ENCODE measurements at places on chromosomes 5 and 9. TPM values are rescaled to one million over a fixed set of nuclear protein-coding genes. Genes with fewer than 3 reads are reported as not detected.

GRCh38 chr5:120252839-120253238, 211.3 kb upstream of the PRR16 start:
- H3K27ac ChIP-seq: no peak overlapping the region
- no peak overlapping the region for H3K4me3 ChIP-seq
- DNase-seq: no peak
- H3K27me3 ChIP-seq: no peaks in the 10 kb centered on the region
- no peaks in the 10 kb centered on the region for H3K36me3 ChIP-seq

DNA sequence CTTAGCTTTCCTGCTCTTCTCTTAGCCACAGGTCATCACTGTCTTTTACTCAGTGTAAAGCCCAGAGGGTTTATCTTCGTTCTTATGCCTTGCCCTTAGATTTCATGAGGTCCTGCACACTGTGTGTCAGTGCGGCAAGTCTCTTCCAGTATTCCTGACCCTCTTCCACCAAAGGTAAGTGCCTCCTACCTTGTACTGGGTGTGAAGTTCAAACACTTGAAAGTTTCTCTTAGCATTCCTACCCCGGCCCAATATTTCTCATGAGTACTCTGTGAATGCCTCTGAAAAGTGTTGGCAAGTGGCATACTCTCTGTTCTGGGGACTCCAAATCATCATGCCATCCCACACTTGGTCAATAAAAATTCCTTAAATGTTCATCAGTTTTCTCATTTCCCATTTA, 37.4 kb downstream of the FBXO4 start:
- H3K27me3 ChIP-seq: no peaks in the 10 kb centered on the region
- no peaks in the 10 kb centered on the region for H3K4me1 ChIP-seq
- H3K4me3 ChIP-seq: no peak overlapping the region
- DNase-seq: no peak
- no peaks in the 10 kb centered on the region for H3K36me3 ChIP-seq

Gene IFNA13
- not detected for total RNA-seq

- H3K4me3 ChIP-seq: no peak overlapping the region
- H3K36me3 ChIP-seq: no peaks in the 10 kb centered on the region
- no peaks in the 10 kb centered on the region for H3K27me3 ChIP-seq
- DNase-seq: no peak
- peaks cover 31% of the 10 kb centered on the region for H3K4me1 ChIP-seq
Observed at GRCh38 chr5:111255169-111255568, 31.0 kb downstream of the CAMK4 start.

Gene RNF208
- total RNA-seq: 0.09 TPM

- H3K36me3 ChIP-seq: peaks cover 24% of the 10 kb centered on the region
- no peak for DNase-seq
- H3K4me3 ChIP-seq: no peak overlapping the region
- no peak overlapping the region for H3K27ac ChIP-seq
Observed at GRCh38 chr9:137742698-137743097, 123.9 kb downstream of the EHMT1 start.

Gene CARTPT
- total RNA-seq: 0.24 TPM

GRCh38 chr9:104836235-104836634, 72.3 kb downstream of the NIPSNAP3B start:
- H3K27ac ChIP-seq: no peak overlapping the region
- peak; percentile 49 for DNase-seq
- no peaks in the 10 kb centered on the region for H3K27me3 ChIP-seq
- peaks cover 11% of the 10 kb centered on the region for H3K4me1 ChIP-seq

Gene DRD1
- total RNA-seq: 0.80 TPM

Gene PPP3R2
- total RNA-seq: not detected

DNA sequence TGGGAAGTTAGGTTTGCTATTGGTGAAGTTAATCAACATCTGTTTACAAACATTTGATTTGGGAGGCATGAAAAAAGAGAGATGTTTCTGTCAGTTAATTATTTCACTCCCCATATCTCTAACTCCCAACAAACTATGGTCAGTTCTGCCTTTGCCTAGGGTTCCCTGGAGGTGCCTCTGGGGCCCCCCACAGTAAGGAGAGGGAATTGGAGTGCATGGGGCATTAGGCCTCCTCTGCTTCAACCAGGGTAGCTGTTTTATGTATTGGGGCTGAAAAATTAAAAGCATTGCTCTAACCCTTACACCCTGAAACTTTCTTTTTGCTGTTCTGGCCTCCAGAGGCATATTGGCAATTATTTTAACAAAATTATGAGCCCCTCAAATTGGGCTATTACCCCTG, 32.3 kb downstream of the RUSC2 start:
- no peak overlapping the region for H3K4me3 ChIP-seq
- no peak overlapping the region for H3K27ac ChIP-seq
- H3K27me3 ChIP-seq: no peaks in the 10 kb centered on the region
- no peaks in the 10 kb centered on the region for H3K4me1 ChIP-seq

GRCh38 chr5:159539678-159540077, 209.4 kb upstream of the IL12B start:
- H3K27me3 ChIP-seq: no peaks in the 10 kb centered on the region
- no peak for DNase-seq
- H3K4me1 ChIP-seq: no peaks in the 10 kb centered on the region

DNA sequence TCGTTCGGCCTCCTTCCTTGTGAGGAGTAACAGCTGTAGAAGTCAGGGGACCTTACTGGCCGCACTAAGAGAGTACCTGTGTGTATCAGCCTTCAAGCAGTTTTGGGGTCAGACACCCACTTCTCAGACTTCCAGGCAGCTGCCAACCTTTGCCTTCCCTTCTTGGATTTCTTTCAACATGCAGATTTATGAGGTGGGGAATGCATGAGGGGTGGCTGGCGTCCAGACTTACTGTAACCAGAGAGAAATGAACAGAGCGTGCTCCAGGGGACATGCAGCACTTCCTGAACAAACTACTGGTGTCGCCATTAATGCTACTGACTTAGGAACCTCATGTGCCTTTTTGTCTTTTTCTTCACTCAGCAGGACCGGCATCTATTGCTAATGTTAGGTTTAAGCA, 46.7 kb downstream of the INSYN2B start:
- peaks cover 16% of the 10 kb centered on the region for H3K36me3 ChIP-seq
- no peak for DNase-seq
- no peaks in the 10 kb centered on the region for H3K4me1 ChIP-seq

Gene IL5
- not detected for total RNA-seq

DNA sequence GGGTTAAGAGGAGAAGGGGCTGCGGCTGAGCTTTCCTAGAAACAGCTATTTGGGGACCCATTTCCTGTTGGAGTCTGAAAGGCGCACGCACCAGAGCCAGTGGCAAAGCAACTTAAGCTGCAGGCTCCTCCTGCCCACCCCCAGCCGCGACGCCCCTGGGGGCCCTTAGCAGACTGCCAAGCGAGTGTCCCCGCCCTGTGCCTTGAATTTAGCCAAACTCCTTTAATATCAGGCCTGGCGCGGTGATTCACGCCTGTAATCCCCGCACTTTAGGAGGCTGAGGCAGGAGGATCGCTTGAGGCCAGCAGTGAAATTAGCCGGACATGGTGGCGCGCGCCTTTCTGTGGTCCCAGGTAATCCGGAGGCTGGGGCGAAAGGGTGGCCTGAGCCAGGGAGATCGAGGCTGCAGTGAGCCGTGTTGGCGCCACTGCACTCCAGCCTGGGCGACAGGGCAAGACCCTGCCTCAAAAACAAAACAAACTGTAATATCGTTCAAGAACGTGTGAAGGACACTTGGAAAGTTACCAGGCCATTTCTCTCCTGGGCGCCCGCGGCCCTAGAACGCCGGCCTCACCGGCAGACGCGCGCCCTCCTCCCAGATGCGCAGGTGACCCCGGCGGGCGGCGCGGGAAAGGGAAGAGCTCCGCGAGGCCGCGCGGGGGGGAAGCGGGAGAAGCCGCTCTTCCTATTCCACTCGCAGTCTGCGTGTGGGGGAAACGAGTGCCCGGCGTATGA, 1.0 kb upstream of the F2R start:
- DNase-seq: no peak
- peaks cover 14% of the 10 kb centered on the region for H3K27me3 ChIP-seq
- H3K4me3 ChIP-seq: peak overlapping the region; percentile 70
- peaks cover 15% of the 10 kb centered on the region for H3K4me1 ChIP-seq

Gene PCA3
- total RNA-seq: 0.09 TPM

DNA sequence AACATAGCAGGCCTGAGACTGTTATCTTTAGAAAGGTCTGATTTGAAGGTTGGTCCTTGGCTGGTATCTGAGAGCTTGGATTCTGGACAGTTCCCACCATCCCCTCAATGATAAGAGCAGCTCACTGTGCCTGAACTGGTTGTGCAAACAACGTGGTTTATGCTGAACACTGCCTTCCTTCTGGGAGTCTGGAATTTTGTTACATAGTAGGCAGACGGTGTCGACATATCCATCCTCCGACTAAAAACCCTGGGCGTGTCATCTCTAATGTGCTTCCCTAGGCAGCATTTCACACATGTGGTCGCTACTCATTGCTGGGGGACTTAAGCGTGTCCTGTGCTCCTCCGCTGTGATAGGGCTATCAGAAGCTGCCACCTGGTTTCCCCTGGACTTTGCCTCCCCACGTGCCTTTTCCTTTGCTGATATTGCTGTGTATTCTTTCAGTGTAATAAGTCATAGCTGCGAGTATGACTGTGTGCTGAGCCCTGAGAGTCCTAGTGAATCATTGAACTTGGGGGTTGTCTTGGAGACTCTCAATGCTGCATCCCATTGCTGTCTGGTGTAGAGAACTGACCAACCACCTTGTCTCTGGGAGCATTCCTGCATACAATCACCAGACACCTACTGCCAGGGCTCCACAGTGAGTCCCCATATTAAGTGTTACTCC, 119.1 kb upstream of the TBC1D2 start:
- H3K27me3 ChIP-seq: no peaks in the 10 kb centered on the region
- H3K4me1 ChIP-seq: no peaks in the 10 kb centered on the region
- DNase-seq: no peak
- no peaks in the 10 kb centered on the region for H3K36me3 ChIP-seq
- no peak overlapping the region for H3K27ac ChIP-seq

- no peaks in the 10 kb centered on the region for H3K4me1 ChIP-seq
- H3K27me3 ChIP-seq: no peaks in the 10 kb centered on the region
- H3K27ac ChIP-seq: no peak overlapping the region
- DNase-seq: no peak
- peaks cover 20% of the 10 kb centered on the region for H3K36me3 ChIP-seq
Observed at GRCh38 chr9:92661743-92662142, 8.2 kb downstream of the IPPK start.

DNA sequence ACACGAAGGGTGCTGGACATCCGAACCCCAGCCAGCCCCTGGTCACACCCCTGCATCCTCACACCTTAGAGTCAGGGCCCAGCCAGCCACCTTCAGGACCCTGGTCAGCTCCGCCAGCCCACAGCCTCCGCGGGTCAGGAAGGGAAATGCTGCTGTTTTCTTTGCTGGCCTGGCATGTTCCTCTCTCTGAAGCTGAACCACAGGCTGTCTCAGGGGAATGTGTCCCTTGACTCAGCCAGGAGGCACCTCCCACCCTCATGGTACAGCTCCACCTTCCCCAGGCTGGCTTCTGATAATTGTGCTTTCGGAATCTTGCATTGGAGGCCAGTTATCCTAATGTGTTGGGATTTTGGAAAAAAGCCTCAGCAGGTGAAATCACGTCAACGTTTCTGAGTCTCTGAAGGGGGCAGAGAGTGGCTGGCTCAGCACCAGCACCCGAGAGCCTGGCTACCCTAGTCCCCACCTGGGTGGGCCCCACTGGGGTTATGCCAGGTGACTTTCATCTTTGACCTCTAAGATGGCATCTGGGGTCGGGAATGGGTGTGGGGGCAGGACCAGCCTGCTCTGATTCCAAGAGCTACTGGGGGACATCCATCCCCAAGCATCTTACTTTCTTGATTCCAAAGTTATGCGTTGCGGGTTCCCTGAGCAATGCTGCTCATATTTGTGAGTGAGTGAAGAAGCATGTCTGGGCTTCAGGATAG, 9.8 kb upstream of the OLFM1 start:
- H3K4me3 ChIP-seq: no peak overlapping the region
- H3K4me1 ChIP-seq: no peaks in the 10 kb centered on the region
- no peak for DNase-seq
- H3K27me3 ChIP-seq: peaks cover 18% of the 10 kb centered on the region
- H3K36me3 ChIP-seq: no peaks in the 10 kb centered on the region

Gene ARPC5L
- total RNA-seq: 22.3 TPM

Gene CCL27
- 4.4 TPM for total RNA-seq

DNA sequence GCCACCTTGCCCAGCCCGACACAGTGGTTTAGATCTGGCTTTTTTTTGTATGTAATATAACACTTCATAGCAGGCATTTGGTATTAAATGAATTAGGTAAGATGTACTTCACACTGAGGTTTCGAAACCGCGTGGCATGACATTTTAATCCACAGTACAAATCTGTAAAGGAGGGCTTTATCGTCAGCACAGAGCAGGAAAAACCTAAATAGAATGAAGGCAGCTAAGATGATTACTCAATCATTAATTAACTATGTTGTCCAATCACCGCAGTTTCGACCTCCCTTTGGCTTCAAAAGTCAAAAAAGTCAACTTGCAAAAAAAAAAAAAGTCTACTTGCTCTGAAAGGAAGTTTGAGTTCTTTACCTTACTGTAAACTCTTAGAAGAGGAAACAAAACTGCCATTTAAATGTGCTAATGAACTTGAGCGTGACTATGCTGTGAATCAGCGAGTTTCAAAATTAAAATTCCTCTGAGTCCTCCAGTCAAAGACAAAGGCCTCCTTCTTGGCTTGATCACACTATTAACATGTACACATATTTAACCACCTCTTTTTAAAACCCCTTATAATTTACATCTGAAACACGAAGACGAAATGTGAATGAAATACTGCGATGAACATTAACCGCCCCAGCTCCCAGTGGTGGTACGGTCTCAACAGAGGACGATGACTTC, 698 bp upstream of the SEC24A start:
- no peak for DNase-seq
- no peaks in the 10 kb centered on the region for H3K4me1 ChIP-seq
- H3K27ac ChIP-seq: peak overlapping the region; percentile 97

- DNase-seq: no peak
- no peak overlapping the region for H3K4me3 ChIP-seq
- H3K27me3 ChIP-seq: no peaks in the 10 kb centered on the region
- no peaks in the 10 kb centered on the region for H3K4me1 ChIP-seq
Observed at GRCh38 chr5:60436518-60436917, 263.4 kb downstream of the DEPDC1B start.

- no peak overlapping the region for H3K4me3 ChIP-seq
- no peak for DNase-seq
- no peaks in the 10 kb centered on the region for H3K36me3 ChIP-seq
- H3K4me1 ChIP-seq: no peaks in the 10 kb centered on the region
- H3K27ac ChIP-seq: no peak overlapping the region
Observed at GRCh38 chr5:106862450-106863193, 808.1 kb downstream of the EFNA5 start.

Gene ARHGEF39
- 3.9 TPM for total RNA-seq

DNA sequence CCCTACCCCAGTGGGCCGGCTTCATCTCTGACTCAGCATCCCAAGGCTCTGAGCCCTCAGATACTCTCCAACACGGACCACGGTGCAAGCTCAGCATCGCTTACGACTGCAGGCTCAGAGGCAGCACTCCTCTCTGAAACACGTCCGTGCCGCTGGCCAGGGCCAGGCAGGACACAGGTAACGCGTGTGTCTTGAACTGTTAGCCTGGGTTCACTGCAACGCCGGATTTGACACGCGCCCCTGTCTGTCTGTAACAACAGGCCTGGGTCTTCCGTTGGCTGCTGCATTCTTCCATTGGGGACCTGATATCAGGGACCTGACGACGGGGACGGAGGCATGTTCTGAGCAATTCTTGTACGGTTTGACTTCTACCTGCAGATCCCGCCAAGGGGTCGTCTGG, 6.4 kb downstream of the SLC6A3 start:
- no peak for DNase-seq
- H3K36me3 ChIP-seq: no peaks in the 10 kb centered on the region
- H3K27ac ChIP-seq: no peak overlapping the region
- H3K4me3 ChIP-seq: no peak overlapping the region
- H3K27me3 ChIP-seq: peaks cover 40% of the 10 kb centered on the region

GRCh38 chr9:95201206-95201605, 116.3 kb downstream of the FANCC start:
- no peak overlapping the region for H3K4me3 ChIP-seq
- no peaks in the 10 kb centered on the region for H3K36me3 ChIP-seq
- H3K27ac ChIP-seq: no peak overlapping the region
- no peaks in the 10 kb centered on the region for H3K4me1 ChIP-seq
- no peaks in the 10 kb centered on the region for H3K27me3 ChIP-seq
- DNase-seq: no peak

Gene WDR41
- 33.5 TPM for total RNA-seq
